ENCODE measurements at places on chromosomes 5 and 9.
A peak's percentile ranks its signal among the peaks of the same experiment; 100 is the strongest.

GRCh38 chr5:172093559-172093958 lies 87.1 kb upstream of the FBXW11 start:
- DNase-seq: no peak

- no peak for DNase-seq
Measured at GRCh38 chr9:26650325-26650724, 242.3 kb downstream of the CAAP1 start.

- DNase-seq: no peak
Measured at GRCh38 chr5:153358315-153358976, 132.0 kb upstream of the GRIA1 start.

GRCh38 chr5:74035521-74035937 lies 409.5 kb downstream of the ARHGEF28 start:
- no peak for DNase-seq

GRCh38 chr5:128084228-128085167 lies 932 bp downstream of the SLC12A2 start:
- peak; percentile 4 for DNase-seq

GRCh38 chr9:21294904-21295538 lies 10.1 kb downstream of the IFNA5 start:
- DNase-seq: no peak

- no peak for DNase-seq
Measured at GRCh38 chr5:179141867-179142266, 81.7 kb downstream of the ZNF354C start.

- no peak for DNase-seq
Measured at GRCh38 chr5:107468276-107468675, 202.5 kb downstream of the EFNA5 start.

- no peak for DNase-seq
Measured at GRCh38 chr9:109759589-109759988, 20.4 kb upstream of the PALM2AKAP2 start.

- DNase-seq: no peak
Measured at GRCh38 chr9:93387791-93388190, 63.7 kb upstream of the FAM120A start.

All from T-helper 22 cell (primary cell).